Activated naive CD4-positive, alpha-beta T cell treated with anti-CD3 and anti-CD28 coated beads for 36 hours (primary cell): ENCODE measurements at places on chromosomes 5 and 9.

- no peak for DNase-seq
Observed at GRCh38 chr5:77015938-77016569, 14.2 kb upstream of the AGGF1 start.

GRCh38 chr9:17024129-17024528 lies 110.7 kb upstream of the CNTLN start:
- DNase-seq: no peak

DNA sequence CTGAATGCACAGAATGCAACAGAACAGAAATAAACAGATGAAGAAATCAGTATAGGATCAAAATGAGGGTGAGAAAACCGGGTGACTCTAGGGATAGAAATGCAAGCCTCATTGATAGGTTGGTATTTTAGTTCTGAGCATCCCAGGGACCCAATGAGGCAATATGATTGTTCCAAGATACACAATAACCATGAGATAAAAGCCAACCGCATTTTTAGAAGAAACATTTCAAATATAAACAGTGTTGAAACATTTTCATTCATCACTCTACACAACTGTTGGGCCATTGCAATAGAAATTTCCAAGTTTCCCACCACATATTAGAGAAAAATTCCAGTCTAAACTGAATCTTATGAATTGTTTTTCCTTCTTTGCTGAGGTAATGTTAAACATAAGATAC lies 452.3 kb upstream of the PTGER4 start:
- no peak for DNase-seq

GRCh38 chr5:6454628-6455053 lies 6.0 kb downstream of the UBE2QL1 start:
- no peak for DNase-seq

DNA sequence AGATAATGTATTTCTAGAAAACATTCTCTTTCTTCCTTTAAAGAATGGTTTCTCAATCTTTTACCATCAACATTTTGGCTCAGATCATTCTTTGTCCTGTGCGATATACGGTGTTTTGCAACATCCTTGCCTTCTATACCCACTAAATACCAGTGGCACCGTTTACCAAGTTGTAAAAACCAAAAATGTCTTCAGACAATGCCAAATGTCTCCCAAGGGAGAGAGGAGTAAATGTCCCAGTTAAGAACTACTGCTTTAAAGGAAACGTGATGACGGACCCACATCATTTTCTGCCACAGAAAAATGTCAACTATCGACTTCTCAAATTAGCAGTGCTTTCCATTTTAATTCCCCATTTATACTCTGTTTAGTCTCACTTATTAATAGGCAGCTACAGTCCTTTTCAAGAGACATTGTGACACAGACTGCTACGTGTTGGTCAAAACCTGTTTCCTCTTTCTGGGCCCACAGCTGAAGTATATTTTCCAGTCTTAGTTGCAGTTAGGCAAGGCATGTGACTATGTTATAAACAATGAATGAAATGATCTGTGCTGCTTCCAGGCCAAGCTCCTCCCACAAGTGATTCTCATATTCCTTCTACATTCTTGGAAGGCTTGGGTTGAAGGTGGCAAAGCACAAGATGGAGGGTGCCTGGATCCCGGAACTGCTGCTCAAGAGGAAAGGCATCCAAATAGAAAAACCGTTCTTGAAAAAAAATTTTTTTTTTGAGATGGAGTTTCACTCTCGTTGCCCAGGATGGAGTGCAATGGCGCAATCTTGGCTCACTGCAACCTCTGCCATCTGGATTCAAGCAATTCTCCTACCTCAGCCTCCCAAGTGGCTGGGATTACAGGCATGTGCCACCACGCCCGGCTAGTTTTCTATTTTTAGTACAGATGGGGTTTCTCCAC lies 8.8 kb downstream of the PRXL2C start:
- DNase-seq: no peak

- DNase-seq: no peak
Observed at GRCh38 chr9:135959814-135960213, 1.4 kb downstream of the UBAC1 start.

- no peak for DNase-seq
Observed at GRCh38 chr5:90613459-90613858, 54.9 kb downstream of the ADGRV1 start.

- no peak for DNase-seq
Observed at GRCh38 chr5:168472329-168472728, 13.9 kb upstream of the RARS1 start.

DNA sequence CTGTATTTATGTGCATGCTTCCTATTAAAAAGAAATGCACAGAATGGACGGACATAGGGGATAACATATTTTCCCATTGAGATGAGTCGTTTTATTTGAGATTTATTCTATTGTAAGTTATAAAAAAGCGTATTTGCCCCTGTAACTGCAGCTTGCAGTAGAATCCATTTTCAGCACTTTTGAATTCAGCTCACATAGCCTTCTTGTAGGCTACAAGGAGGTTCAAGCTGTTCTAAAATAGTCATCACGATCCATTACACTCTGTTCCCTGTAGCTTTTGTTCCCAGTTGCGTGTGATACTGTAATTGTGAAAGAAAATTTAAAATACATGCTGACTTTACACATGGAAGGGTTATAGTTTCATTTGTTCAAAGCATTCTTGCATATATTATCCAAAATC lies 40.9 kb upstream of the POC5 start:
- no peak for DNase-seq

DNA sequence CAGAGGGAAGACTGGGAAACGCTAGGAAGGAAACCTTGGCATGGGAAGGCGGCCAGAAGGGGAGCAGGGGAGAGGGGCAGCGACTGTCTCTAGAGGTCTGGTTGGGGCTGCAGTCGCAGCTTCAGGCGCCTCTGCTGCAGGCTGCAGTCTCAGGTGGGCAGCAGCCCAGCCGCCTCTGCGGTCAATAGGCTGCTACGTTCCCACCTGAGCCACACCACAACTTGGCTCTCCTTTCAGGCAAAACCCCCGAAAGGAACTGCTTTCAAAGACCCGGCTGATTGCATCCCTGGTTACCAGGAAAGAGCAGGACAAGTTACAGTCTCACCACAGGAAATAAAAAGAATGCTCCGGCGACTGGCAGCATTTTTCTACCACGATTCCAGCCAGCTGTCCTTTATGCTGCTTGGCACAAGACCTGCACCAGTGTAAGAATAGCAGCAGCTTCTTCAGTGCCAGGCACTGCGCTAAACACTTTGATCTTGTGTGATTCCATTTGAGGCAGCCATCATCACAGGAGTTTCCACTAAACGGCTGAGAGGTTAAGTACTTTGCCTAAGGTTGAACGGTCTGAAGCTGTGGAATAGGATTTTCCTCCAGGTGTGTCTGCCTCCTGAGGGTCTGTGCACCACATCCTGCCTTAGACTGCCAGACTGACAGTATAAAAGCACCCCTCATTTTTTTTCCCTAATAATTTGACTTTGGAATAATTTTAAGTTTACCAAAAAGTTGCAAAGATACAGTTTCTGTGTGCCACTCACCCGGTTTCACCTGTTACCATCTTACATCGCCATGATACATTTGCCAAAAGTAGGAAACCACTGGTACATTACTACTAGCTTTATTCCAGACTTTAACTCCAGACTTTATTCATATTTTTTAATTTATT lies 7.5 kb downstream of the RPS14 start:
- no peak for DNase-seq

GRCh38 chr5:72485430-72485974 lies 21.7 kb downstream of the ZNF366 start:
- no peak for DNase-seq

- DNase-seq: no peak
Observed at GRCh38 chr5:103223031-103223955, 35.3 kb upstream of the MACIR start.

- DNase-seq: no peak
Observed at GRCh38 chr5:93588352-93589151, 5.5 kb downstream of the NR2F1 start.

GRCh38 chr5:176955895-176956294 lies 50.7 kb downstream of the UIMC1 start:
- DNase-seq: no peak

DNA sequence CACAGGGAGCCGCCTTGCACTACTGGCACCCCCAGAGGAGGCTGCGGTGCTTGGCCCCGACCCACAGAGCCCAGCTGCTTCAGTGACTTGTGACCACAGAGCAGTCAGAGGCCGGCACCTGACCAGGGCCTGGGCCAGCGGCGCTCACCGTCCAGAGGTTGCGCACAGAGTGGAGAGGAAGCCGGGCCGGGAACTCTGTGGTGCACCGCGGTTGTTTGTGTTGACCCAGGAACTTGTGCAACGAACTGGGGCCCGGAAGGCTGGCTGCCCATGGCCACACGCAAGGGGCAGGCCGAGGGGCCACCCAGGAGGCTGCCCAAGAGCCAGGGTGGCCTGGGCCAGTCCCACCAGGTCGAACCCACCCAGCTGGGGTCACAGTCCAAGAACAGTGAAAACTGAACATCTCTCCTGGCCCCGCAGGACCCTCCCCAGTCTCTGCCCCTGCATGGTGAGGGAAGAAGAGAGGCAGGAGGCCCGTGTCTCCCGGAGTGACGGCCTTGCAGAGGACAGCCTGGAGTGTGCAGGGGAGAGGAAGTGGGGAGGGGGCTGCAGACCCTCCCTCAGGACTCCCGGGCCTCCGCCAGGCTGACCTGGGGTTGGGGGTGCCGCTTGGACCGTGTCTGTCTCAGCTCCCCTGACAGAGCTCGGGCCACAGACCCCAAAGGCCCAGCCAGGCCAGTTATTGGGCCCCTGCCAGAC lies 42.8 kb upstream of the EGFL7 start:
- DNase-seq: no peak

DNA sequence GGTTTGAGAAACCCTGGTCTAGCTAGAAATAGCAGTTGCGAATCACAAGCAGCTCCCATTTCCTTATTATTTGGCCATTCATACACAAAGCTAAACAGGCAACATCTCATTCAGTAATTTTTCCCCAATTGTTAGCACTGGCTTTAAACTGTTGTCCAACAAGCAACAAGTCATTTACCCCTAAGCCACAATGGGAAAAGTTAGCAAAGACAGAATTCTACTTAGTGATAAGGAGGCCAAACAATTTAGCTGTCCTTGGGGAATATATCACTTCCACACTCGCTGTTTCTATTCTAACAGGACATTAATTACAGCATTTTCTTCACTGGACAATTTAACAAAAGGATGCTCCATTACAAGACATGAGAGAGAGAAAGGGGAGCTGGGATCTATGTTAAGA lies 2.8 kb downstream of the MYO10 start:
- no peak for DNase-seq

GRCh38 chr5:160272889-160273288 lies 39.5 kb downstream of the CCNJL start:
- no peak for DNase-seq

- DNase-seq: no peak
Observed at GRCh38 chr5:153827397-153827796, 211.3 kb downstream of the FAM114A2 start.

DNA sequence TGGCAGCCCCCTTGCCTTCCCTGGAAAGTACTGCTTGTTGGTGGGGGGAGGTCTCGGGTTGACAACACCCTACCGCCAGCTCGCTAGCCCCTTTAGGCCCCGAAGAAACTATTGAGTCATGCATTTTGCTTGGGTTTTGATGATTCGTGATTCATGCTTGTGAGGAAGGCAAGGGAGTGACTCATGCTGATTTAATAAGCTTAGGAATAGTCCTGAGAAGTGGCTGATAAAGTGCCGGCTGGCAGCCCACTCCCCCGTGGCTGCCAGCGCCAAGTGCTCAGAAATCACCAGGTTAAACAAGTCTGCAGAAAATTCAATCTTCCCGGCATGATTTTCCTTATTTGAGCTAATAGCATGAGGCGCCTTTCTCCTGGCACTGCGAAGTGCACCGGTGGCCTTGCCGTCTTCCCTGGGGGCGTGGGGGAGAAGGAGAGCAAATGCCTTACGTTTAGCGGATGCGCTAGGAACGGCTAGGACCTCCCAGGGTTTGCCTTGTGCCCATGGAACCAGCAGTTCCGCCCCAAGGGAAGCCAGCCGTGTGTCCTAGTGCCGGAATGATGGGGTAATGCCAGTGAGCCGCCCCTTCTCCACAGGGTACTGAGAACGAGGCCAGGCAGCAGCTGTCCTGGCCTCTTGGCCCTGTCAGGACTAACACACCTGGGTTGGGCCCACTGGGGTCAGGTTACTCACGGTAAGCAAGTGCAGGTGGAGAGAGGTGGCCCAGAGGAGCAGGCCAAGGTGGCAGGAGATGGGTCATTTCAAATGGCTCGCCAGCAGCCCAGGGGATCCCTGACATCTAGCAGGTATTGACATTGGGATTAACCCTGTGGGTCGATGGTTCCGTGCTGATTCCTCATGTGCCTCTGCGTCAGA lies 151.9 kb downstream of the MACROH2A1 start:
- DNase-seq: no peak

GRCh38 chr5:73424556-73424977 lies 24.0 kb downstream of the FOXD1 start:
- DNase-seq: no peak
